ENCODE measurements at places on chromosomes 3 and 15. TPM values are rescaled to one million over a fixed set of nuclear protein-coding genes. Genes with fewer than 3 reads are reported as not detected.

The RYR3 gene
- not detected for total RNA-seq

The KBTBD12 gene
- total RNA-seq: not detected

DNA sequence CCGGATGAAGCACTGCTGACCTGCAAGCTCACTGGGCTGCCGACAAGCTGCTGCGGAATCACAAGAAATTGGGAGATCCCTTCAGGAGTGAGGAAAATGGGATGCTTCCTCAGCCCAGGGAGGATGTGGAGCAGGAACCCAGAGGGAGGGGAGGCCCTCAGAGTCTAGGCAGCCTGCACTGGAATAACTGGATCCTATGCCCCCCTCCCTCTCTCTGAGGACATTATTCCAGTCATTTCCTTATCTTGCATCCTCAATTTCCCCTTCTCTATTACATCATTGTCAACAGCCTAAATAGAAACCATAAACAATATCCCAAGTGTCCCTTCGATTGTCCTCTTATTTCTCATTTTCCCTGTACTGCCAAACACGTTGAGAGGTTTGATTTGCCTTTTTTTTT is 169.0 kb downstream of the OPA1 start:
- no peak for DNase-seq

GRCh38 chr3:52892290-52892624 is 5.1 kb downstream of the STIMATE start:
- DNase-seq: no peak

- DNase-seq: no peak
These were observed 51.7 kb upstream of the SMAD3 start for GRCh38 chr15:67013696-67014095.

DNA sequence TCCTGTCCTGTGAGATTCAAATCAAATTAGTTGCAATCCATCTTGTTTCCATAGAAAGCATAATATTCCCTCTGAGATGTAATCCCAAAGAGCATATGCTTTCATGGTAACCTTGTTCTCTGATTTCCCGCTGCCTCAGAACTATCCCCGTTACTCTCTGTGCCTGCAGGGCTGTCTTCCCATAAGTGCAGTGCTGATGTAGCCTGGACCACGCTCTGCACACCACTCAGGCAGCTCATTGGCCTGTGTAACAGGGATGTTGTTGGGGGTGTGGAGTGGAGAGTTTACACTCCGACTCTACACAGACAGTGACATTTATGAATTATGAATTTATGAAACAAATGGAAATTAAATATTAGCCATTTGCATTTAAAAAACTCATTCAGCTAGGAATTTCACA is 33.6 kb upstream of the CNTN3 start:
- DNase-seq: no peak

GRCh38 chr3:90136456-90137191 is 1029.2 kb downstream of the EPHA3 start:
- DNase-seq: no peak

- peak; percentile 33 for DNase-seq
These were observed 65.2 kb upstream of the TNIK start for GRCh38 chr3:171525437-171525836.

- DNase-seq: no peak
These were observed 48.8 kb upstream of the MRPS22 start for GRCh38 chr3:139295040-139295439.

The IL16 gene
- 0.32 TPM for total RNA-seq

The SUCNR1 gene
- 0.43 TPM for total RNA-seq

The MYEF2 gene
- 6.9 TPM for total RNA-seq

DNA sequence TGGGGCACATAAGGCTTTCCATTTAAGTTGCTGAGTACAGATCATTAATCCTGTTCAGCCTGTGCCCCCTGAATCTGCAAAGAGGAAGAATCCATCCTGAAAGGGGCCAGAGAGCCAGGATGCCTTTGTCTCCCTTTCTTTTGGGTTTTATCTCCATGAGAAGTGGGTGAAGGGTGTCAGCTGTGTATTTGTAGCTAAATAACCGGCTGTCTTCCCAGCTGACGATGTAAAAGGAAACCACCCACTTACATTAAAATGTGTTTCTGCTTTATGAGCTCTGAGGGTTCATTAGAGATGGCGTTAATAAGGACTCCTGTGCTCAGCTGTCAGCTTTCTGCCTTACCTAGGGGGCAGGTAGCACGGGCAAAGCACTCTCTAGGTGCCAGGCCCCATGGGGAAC is 83.4 kb downstream of the SLCO3A1 start:
- DNase-seq: no peak
